ENCODE measurements at places on chromosomes 2 and 18. TPM values are rescaled to one million over a fixed set of nuclear protein-coding genes. Genes with fewer than 3 reads are reported as not detected.

DNA sequence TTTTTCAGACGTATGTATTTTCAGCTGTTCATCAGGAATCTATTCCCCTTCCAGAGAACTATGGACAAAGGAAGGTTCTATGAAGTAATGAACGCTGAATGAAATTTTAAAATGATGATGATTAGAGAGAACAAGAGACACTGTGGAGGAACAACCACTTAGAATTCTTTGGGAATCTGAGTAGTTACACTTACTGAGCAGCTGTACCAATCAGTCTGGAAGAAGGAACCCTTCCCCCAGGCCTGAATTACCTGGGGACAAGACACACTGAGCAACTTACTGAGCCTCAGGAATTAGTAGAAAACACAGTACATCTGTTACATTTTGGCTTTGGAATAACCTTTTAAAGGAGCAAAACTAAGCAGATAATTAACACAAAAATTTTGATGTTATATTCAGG lies 1.9 kb downstream of the MSTN start:
- no peak for DNase-seq

The METTL21A gene
- total RNA-seq: 12.4 TPM

The DOK6 gene
- not detected for total RNA-seq

GRCh38 chr2:46683541-46683940 lies 204.2 kb downstream of the TMEM247 start:
- no peak for DNase-seq

The PCARE gene
- total RNA-seq: not detected

- no peak for DNase-seq
These were observed 14.0 kb downstream of the TMEM127 start for GRCh38 chr2:96251721-96252292.

GRCh38 chr2:118473846-118474540 lies 373.5 kb downstream of the EN1 start:
- DNase-seq: no peak

The MERTK gene
- 3.0 TPM for total RNA-seq

The TSN gene
- 67.6 TPM for total RNA-seq

DNA sequence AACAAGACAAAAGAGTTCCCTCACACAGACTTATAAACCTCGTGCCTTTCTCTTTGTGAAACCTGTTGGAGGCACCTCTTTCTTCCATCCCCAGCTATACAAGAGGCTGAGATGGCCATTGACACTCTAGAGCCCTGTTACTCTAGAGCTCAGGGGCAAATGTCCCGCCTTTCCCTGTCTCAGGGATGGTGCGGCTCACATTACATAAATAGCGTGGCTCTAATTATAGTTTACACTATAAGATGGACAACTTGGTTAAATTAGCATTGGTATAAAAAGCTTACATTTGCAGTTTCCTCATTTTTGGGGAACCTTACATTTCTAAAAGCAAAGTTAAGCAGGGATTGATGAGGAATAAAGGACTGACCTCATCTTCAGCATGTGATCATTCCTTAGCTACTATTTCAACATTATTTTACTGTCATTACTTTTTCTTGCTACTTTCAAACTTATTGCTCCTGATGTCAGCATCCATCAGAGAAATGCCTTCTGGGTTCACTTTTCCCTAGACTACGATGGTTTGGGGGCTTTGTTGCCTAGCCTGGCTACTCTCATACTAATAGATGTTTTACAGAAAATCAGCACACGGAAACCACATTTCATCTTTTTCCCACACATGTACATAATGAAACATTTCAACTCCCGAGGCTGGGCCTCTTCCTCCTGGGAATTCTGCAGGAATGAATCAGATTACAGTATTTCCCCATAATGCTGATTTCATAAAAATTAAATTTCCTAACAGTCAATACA lies 40.4 kb downstream of the FTCDNL1 start:
- DNase-seq: no peak

The SGPP2 gene
- 15.1 TPM for total RNA-seq

The SLC4A5 gene
- 4.4 TPM for total RNA-seq

GRCh38 chr2:107584577-107584976 lies 242.1 kb upstream of the RGPD4 start:
- DNase-seq: no peak

GRCh38 chr2:167706800-167707199 lies 540.6 kb downstream of the STK39 start:
- no peak for DNase-seq

The TSPYL6 gene
- total RNA-seq: not detected

DNA sequence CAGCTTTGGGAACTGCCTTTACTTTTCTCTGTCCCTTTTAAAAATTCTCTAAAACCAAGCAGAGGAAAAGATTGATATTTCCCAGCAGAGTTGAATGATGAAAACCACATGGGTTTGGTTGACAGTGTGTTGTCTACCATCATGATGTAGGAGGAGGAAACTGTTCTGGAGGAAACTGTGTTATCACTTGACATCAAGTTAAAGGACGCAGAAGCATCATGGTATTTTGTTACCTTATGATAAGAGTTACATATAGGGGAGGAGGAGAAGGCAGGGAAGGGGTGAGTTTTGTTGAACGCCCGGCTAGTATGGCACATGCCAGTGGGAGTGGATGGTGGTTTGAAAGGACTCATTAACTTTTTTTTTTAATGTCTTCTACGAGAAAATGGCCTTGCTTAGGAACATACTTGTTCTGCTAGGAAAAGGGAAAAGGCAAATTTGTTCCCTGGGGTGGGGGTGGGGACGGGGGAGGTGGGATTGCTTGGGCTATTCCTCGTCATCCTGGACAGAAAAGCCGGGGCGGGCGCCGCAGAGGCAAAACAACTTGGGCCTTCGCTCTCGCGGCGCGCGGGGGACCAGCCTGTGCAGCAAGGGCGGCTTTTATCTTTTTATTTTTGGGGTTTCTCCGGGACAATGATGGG lies 766 bp downstream of the TMEM17 start:
- no peak for DNase-seq

The ESPNL gene
- total RNA-seq: 0.19 TPM

DNA sequence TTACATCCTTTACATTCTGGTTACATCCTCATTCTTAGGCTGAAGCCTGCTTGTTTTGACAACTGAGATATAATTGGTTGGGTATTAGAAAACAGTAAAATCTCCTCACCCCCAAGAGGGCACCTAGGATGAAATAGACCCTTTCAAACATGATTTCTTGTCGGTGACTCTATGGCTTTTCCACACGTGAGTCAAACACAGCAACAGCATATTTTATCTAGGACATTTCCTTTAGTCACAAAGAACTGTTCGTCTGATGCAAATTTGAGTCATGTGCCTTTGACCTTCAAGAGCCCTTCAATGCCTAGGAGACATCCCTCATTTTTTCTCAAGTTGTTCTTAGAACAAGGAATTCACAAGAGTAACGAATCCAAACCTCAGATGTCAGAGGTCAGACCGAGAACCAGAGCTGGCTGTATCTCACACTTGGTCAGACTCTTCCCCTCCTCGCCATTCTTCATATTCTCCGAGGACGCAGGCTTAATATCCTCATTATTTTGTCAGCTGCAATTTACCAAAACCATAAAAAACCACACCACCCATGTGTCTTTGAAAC lies 60.5 kb upstream of the ALKAL2 start:
- no peak for DNase-seq

GRCh38 chr2:62320657-62321357 lies 124.9 kb downstream of the B3GNT2 start:
- DNase-seq: no peak

DNA sequence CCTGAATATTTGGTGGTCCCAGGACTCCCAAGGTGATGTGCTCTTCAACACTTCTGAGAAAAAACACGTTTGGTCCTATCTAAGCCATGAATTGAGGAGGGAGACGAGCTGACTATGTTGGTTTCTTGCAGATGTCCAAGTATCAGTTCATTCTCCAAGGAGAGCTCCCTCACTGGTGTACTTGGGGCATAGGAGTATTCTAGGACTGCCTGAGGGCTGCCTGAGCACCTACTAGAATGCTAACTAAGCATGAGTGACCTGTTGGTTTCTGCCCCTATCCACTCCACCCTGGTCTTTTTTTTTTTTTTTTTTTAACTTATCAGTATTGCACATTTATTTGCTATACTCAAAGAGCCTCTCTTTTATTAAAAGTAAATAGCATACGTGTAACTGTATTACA lies 200.5 kb upstream of the FANCL start:
- no peak for DNase-seq

GRCh38 chr2:196234672-196235071 lies 63.3 kb upstream of the STK17B start:
- peak; percentile 78 for DNase-seq

GRCh38 chr2:100352521-100352920 lies 30.2 kb upstream of the LONRF2 start:
- no peak for DNase-seq

- DNase-seq: no peak
These were observed 98.1 kb downstream of the CRIM1 start for GRCh38 chr2:36453652-36454051.

GRCh38 chr2:55879976-55880375 lies 43.6 kb downstream of the EFEMP1 start:
- DNase-seq: no peak

DNA sequence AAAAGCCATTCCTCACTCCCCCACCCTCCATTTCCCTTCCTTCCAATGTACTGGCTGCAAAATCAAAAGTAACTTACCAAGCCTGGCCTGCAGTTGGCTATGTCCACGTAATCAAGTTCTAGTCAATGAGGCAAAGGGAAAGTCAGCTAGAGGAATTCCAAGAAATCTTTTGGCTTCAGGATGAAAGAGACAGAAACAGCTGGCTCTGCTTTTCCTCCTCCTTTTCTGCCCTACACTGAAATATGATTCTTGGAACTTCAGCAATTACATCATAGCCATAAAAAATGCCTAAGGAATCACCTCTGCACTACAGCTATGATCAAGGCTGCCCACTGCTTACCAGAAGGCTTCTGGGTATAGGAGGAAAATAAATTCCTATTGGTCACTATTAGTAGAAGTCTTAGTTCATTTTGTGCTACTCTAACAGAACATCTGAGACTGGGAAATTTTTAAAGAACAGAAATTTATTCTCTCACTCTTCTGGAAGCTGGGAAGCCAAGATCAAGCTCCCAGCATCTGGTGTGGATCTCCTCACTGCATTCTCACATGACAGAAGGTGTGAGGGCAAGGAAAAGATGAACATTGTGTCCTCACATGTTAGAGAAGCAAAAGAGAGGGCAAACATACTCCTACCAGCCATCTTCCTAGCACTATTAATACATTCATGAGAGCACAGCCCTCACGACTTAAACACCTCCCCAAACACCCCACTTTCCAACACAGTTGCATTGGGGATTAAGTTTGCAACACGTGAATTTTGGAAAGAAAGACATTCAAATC lies 219.9 kb downstream of the TMX3 start:
- no peak for DNase-seq

DNA sequence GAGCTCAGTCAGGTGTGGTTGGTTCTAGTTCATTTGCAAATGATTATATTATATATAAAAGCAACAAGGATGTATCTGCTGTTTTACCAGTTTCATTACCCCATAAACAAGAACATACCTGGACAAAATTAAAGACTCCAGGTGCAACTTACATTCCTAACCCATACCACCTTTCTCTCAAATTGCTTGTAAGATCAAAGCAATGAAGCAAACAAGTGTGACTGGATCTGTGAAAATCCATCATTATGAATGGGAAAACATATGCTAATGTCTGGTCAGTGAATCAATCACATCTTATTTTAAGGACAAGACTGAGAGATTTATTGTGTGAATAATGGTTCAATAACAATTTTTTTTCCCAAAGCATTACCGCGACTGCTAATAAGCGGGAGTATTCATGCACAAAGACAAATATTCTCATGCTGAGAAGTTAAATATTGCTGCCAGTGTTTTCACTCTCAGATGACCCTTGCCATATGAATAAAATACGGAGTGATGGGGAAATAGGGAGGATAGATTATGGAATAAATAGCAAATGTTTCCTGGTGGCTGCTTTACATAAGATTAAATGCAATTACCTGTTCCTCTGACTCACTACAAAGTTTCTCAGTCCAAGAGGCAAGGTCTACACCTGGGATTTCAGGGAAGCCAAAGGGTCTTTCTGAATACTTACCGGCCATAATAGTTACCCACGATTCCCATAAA lies 59.3 kb downstream of the WDR75 start:
- DNase-seq: no peak

DNA sequence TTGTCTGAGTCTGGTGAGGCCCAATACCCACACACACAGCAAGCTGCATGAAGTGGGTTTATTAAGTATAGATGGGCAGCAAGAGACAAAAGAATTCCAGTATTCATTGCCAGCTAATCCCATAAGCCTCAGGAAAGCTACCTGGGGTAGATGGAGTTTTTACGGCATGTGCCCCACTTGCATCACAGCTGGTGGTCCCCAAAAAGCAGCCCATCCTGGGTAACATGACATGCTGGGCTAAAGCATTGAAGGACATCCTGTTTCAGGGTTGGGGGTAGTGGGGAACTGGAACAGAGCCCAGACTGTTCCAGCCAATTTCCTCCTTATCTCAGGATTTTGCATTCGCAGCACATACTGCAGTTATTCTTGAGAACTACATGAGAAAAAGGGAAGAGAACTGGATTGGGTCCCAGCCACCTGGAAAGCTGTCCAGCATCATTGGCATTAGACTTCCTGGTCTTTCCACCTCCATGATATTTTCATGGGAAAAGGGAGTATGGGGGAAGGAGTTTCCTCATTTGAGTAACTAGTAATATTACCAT lies 240.1 kb upstream of the MMADHC start:
- DNase-seq: no peak

The ALLC gene
- not detected for total RNA-seq

The MYCN gene
- not detected for total RNA-seq

The NPHP1 gene
- 1.8 TPM for total RNA-seq

- no peak for DNase-seq
These were observed 134.1 kb downstream of the FMNL2 start for GRCh38 chr2:152468899-152469692.

- no peak for DNase-seq
These were observed 51.8 kb downstream of the PKDCC start for GRCh38 chr2:42099438-42100173.

DNA sequence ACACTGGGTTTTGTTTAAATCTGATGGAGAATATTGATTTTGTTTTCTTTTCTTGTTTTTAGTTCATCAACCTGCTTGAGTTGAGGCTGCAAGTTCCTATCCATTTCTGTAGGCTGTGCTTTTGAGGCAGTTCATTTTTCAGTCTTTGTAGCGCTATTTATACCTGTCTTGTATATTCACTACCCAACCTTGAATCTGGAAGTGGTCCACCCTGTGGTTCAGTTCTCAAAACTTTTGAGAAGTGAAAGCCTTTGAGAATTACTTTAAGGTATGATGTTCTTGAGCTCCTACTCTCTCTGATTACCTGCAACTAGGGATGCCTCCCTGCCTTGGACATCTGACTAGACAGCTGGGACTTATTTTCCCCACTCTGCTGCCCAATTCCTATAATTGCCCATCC lies 53.5 kb upstream of the KCNE4 start:
- no peak for DNase-seq

The NGEF gene
- 0.55 TPM for total RNA-seq

The SCYGR4 gene
- total RNA-seq: not detected
